NCI-H2081 treated with DMSO at 0.1 percent for 48 hours (cell line): ENCODE measurements at places on chromosomes 6 and 20.

GRCh38 chr6:153167907-153168306, 36.8 kb upstream of the RGS17 start:
- DNase-seq = no peak

DNA sequence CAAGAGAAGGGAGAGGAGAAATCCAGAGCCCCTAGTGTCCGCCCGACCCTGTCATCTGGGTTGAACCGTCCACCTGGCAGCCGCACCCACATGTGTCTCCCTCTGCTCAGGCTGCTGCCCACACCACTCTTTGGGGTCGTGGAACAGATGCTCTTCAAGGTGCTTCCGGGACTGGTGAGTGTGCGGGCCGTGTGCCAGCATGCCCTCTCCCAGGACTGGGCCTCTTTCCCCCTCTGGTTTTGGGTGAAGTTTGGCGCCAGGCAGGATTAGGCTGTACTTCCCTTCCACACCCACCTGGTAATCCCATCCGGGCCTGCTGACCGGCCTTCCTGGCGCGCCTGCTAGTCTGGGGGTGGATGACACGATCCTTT, 7.9 kb downstream of the BPIFB3 start:
- no peak for DNase-seq

GRCh38 chr6:34571388-34571787, 15.3 kb upstream of the SPDEF start:
- no peak for DNase-seq

DNA sequence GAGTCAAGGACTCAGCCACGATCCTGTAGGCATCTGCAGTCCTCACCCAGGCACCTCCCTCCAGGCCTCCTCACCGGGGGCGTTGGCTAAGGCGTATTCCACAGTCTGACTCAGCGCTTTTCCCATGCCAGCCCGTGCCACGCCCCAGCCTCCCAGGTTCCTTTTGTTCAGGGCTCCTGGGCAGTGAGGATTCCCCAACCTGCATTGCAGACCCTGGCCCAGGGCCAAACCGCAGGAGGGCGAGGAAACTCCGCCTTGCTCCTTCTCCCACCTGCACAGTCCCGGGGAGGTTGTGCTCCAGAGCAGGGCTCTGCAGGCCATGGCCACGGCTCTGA, 202.8 kb upstream of the CST7 start:
- DNase-seq = no peak

DNA sequence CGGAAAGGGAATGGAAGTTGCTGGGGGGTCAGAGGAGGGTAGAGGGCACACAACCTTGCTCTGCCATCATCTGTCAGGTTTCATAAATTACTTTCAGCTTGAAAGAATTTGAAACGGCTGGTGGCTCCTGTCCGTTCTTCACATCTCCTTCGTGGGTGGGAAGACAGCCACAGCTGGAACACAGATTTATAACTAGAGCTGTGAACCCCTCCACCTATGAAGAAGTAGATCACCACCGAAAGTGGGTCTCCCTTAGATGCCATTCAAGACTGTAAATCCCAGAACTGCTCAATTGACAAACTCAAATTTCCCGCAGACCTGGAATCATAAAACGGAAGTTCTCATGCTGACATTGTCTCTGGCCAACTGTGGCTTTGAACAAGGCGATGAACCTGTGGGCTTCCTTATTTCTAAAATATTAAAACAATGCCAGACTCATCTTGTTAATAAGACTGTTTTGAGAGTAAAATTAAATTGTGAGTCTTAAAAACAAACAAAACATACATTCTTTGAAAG, 65.3 kb downstream of the BTBD3 start:
- DNase-seq = no peak

DNA sequence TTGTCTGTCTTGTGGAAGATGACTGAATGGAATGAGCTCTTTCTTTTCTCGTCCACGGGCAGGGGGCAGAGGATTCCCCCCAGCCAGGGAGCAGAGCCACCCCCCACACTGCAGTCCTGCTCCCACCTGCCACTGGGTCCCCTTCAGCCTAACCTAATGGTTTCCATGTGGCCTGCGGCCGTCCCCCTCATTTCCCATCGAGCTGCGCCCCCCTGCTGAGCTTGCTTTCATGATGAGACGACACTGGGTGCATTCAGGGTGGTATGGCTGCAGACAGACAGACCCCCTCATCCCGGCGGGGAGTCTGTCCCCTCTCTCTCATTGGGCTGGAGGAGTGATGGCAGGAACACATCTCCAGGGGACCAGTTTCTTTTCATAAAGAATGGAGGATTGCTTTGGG, 140.8 kb downstream of the DTNBP1 start:
- DNase-seq = no peak

- no peak for DNase-seq
These were observed 28.4 kb downstream of the TMEM200A start for GRCh38 chr6:130394246-130394645.

GRCh38 chr20:4966826-4967751, 34.2 kb downstream of the SLC23A2 start:
- DNase-seq = no peak

DNA sequence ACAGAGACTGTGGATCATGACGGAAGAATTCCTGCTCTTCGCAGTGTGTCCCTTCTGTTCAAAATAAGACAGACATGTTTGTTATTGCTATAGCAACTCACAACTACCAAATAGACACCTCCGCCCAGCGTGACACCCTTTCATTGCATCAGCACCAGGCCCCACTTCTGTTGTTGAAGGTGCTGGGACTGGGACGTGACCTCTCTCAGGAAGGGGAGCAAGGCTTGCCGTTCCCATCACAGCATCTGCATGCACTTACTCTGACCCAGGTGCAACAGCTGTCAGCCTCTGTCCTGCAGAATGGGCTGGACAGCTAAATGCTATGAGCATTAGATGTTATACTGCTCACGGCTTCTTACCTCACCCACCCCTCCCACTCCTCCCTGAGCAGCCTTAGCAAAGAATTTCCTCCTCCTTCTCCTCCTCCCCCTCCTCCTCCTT, 94.1 kb downstream of the DACT2 start:
- no peak for DNase-seq

GRCh38 chr6:167129562-167129961, 6.7 kb downstream of the CCR6 start:
- DNase-seq = no peak

- DNase-seq = no peak
These were observed 76.6 kb upstream of the CST7 start for GRCh38 chr20:24872291-24873024.

- DNase-seq = no peak
These were observed 103.7 kb downstream of the SLC23A2 start for GRCh38 chr20:4897600-4897999.

DNA sequence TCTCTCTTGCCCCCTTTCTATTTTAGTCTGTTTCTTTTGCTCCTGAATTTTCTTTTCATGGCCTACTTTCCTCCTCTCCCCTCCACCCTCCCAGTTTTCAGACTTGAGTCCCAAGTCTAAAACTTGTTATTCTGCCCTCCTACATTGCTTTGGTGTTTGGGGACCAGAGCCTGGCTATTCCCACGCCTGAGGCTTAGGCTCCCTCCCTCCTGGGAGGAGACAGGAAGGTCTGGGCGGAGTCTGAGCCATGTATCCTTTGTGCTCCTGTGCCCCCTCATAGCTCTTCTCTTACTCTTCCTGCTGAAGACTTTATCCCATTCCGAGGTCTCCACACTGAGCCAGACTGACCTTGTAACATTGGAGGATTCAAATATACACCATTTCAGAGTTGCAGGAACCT, 69.5 kb downstream of the DAAM2 start:
- DNase-seq = no peak

- DNase-seq = no peak
These were observed 6.6 kb upstream of the ARFGAP1 start for GRCh38 chr20:63265891-63266515.

DNA sequence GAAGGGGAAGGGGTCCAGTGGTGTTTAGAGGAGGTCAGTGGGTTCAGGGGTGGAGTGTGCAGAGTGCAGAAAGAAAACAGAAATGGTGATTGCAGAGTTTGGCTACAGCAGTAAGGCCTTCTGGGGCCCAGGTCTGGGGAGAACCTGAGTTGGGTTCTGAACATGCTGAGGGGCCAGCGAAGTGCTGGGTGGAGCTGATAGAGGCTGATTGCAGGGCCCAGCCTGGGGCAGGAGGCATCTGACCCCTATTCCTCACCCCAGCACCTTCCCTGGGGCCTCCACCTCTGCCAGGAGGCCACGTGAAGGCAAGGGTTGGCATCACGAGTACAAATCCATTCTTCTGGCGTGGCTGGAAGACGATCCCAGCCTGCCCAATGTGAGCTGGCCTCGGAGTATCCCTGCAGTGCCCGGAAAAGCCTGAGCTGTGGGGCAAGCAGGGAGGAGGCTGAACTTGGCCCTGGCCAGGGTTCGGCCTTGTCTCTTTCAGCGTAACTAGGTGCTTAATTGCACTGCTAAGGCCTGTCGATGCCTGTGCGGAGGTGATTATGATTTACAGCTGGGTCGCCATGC, 35.3 kb downstream of the VSTM2L start:
- no peak for DNase-seq

- DNase-seq = no peak
These were observed 3.5 kb upstream of the PLCG1 start for GRCh38 chr20:41133709-41134361.

- no peak for DNase-seq
These were observed 32.9 kb upstream of the EYA4 start for GRCh38 chr6:133208183-133208755.

DNA sequence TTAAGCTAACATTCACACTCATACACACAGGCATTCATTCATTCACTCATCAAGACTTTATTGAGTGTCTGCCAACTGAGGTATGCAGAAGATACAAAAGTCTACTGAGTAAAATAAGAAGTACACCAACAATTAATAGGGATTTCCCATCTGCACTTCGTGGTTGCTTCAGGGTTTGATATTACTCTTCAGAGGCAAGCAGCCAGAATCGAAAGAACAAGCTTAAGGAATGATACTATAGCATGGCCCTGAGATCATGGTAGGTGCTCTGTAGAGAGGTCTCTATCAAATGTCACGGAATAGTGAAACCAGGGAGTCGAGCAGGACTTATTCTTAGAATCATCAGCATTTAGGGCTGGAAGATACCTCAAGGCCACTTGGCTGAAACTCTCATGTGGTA, 135.4 kb downstream of the NRN1 start:
- no peak for DNase-seq
